CD4-positive, alpha-beta T cell treated with Interleukin-2 at 100 ng/mL for 4 hours (primary cell): ENCODE measurements at places on chromosomes 1 and 21.
A peak's percentile ranks its signal among the peaks of the same experiment; 100 is the strongest.

GRCh38 chr1:27554759-27555699, 48.9 kb downstream of the AHDC1 start:
- no peak for DNase-seq

GRCh38 chr21:45830221-45830640, 151.3 kb upstream of the COL6A1 start:
- DNase-seq: no peak

DNA sequence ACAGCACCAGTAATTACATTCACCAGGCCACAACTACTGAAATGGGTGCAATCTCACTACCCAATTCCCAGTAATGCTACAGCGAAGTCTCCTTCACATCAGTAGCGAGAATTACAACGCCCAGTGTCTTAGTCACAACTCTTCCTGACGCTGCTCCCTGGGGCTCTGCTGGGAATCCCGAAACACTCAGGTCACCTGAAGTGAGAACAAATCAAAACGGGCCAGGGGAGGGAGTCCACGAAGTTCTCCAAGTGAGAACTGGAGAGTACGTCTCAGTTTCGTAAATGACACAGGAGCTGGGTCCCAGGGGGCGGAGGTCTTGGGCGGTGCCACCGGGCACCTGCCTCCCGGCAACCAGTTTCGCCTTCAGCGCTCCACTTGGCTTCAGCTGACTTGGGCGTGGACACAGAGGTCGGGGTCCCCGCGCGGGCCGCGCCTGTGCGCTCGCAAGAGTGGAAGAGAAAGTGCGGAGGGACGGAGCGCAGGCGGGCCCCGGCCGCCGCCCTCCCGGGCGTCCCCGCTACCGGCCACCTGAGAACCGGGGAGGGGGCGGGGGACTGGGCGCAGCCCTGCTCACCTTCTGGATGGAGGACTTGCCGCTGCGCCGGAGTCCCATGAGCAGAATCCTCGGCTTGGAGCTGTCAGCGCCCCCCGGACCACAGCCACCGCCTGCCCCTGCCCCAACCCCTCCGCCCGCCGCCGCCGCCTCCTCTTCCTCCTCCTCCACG, 575 bp downstream of the RRAGC start:
- peak; percentile 46 for DNase-seq

DNA sequence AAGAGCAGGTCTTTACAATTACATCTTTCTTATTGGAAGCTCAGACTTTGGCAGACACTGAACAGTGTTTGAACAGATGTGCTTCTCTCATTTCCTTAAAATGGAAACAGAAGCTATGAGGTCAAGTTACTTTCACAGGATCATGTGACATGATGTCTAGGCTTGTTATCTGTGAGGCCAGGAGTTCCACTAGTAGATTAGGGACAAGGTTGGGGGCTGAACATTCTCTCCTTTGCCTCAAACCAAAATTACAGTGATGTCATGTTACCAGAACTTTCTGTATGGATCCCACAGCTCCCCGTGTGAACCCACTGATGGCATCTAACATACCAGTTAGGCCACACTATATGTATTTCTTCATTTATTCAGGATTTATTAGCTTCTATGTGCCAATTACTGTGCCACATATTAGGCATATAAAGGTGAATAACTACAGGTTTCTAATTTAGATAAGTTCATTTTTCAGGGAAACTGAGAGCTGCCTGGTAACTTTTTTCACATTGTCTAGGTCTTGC, 6.0 kb downstream of the DYNLT5 start:
- DNase-seq: no peak

- DNase-seq: peak; percentile 44
Observed at GRCh38 chr21:45154511-45155508, 80.4 kb downstream of the ADARB1 start.

DNA sequence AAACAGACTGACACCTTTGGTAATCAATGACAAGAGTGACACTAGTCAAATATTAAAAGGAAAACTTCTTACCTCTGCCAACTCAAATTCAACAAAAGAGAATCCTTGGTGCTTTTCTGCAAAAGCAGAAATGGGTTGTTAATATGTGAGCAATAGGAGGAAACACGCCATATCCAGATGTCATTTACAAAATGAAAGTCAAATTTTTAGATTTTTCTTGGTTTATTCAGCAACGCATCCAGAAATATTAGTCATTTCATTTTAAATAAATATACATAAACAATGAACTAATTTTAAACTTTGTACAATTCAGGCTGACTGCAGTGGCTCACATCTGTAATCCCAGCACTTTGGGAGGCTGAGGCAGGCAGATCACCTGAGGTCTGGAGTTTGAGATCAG, 22.3 kb downstream of the PABPC4 start:
- DNase-seq: no peak

DNA sequence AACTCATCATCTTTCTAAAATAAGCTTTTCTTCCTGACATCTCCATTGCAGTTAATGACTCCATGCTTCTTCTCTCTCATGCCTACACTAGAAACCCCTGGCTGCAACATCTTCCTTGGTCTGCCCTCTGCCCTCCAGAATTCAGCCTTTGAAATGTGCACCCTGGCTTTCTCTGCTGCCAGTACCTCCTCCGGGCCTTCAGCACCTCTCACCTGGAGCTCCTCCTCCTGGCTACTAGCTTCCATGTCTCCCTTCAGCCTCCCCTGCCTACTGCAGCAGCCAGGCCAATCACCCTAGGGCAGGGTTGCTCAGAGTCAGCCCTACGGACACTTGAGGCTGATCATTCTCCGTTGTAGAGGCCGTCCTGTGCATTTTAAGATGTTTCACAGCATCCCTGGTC, 18.3 kb downstream of the SUSD4 start:
- DNase-seq: no peak

- no peak for DNase-seq
Observed at GRCh38 chr1:29237129-29237821, 953 bp downstream of the PTPRU start.

GRCh38 chr1:70486676-70487458, 75.8 kb downstream of the CTH start:
- DNase-seq: no peak

DNA sequence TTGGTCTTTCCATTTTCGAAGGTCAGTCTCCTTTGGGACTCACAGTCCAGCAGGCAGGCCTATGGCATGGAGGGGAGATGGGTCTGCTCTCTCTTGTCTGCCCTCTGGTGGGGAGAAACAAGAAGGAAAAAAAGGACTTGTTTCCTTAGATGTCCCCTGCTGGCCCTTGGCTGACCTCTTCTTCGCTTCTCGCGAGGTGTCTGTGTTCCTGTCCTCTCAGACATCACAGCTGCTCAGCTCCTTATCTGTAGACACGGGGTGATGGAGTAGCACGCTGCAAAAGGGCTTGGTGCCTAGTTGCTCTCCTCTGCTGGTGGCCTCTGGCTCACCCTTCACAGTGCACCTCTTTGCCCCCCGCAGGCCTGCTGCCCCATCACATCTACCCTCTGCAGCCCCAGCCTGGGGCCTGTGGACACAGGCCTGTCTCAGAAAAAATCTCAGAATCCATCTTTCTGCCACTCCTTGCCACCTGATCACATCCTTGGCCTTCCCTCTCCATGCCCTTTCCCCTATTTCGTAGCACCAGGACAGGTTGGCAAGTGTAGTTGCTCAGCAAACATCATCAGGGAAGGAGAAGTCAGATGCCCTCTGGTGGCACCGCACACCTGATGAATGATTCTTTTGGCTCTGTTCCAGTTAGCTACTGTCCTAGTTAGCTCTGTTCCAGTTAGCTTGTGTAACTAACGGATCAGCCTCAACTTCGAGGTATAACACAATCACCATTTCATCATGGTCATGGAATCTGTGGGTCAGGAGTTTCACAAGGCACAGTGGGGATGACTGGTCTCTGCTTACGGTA, 18.7 kb upstream of the AK2 start:
- DNase-seq: peak; percentile 46

DNA sequence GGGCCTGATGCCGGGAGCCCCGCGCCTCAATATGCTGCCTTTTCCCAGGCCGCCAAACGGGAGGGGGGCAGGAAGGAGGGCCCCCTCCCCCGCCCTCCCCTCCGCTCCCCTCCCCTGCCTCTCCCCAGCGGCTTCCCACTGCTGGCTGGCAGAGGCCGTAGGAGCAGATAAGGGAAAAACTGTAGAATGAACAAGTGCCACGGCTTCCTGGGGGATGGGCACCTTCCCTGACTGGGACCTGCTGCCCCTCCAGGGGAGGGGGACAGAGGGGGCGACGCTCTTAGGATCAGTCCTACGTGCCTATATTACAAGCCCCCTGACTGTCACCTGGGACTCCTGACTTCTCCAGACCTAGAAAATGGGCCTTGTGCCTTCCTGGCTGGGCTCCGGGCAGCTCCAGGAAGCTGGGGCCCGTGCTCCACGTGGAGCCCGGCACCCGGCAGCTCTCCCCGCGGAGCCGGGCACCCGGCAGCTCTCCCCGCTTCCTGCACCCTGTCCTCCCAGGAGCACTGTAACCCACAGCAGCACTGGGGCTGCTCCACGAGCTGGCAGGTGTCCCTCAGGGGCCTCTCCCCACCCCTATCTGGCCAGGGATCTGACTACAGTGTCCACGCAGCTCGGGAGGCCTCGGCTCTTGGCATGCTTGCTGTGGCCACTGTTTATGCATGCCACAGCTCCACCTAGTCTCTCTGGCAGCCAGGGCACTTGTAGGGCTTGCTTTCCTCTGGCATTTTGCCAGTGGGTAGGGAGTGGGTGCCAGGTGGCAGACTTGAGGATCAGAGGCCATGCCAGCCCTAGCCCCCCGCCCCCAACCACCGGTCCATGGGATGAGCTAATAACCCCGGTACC, 674 bp upstream of the HES5 start:
- DNase-seq: no peak
